RWPE1 (cell line): ENCODE measurements at places on chromosomes 5 and 9.
A peak's percentile ranks its signal among the peaks of the same experiment; 100 is the strongest.

DNA sequence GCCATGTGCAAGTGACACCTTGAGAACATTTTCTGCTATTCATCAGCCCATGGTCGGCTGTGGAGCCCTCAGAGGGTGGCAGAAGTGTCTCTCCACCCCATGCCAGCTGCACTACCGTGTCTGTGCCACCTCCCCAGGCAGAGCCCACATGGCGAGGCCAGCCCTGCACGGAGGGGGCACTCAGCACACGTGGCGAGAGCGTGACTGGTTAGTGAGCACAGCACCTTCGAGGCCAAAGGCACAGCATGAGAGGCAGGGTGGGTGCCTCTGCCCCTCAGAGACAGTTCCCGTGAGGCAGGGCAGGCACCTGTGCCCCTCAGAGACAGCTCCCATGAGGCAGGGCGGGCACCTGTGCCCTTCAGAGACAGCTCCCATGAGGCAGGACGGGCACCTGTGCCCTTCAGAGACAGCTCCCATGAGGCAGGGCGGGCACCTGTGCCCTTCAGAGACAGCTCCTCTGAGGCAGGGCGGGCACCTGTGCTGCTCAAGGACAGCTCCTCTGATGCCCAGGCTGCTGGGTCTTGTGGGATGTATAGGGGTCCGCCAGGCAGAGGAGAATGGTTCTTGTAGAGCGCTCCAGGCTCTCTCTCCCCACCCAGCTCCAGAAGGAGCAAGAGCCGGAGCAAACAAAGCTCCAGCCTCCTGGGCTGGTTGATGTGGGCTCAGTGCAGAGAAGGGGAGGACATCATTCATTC, 179.8 kb upstream of the PPP1R26 start:
- no peak for DNase-seq

GRCh38 chr5:86748538-86749105, 130.9 kb downstream of the COX7C start:
- DNase-seq = peak; percentile 5

GRCh38 chr9:120177121-120177520, 402.8 kb downstream of the CDK5RAP2 start:
- DNase-seq = no peak

DNA sequence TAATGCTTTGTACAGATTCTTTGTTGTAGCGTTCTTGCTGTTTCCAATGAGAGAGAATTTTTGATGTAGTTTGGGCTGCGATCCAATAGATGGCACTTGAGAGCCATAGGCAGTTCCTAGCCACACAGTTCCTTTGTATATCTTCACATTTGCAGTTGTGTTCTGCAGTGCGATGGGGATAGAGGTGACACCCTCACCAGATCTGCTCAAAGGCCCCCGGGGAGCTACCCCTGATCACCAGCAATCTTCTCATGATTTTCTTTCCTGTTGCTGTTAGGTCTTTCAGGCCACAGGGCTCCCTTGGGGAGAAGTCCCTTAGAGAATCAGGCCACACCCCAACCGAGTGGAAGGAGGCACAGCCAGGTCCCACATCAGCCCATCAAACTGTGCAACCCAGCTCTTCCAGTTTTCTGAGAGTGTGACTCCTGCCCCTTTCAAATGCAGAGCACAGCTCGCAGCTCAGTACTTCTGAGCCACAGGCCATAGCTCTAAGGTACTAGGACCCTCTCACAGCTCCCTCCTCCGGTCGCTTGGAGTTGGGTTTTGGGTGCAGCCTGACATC, 353.7 kb downstream of the SLCO4C1 start:
- peak; percentile 8 for DNase-seq

GRCh38 chr5:165502893-165503691, 1997.7 kb downstream of the MAT2B start:
- no peak for DNase-seq

DNA sequence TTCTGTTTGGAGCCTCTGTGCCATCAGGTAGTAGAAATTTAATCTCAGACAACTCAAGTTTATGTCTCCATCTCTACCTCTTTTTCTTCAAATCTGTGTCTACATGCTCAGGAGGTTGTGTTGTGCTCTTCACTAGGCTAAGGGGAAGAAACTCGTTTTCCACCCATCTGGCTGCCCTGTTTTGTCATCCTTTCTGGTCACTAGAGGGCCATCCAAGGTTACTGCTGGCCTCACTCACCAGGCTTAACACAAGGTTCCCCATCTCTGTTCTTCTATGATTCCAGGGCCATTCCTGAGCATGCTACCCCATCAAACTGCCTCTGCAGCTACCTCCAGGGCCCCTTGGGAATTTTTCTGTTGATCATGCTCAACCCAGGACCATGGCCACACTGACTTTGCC, 213.3 kb upstream of the FBXL7 start:
- no peak for DNase-seq

DNA sequence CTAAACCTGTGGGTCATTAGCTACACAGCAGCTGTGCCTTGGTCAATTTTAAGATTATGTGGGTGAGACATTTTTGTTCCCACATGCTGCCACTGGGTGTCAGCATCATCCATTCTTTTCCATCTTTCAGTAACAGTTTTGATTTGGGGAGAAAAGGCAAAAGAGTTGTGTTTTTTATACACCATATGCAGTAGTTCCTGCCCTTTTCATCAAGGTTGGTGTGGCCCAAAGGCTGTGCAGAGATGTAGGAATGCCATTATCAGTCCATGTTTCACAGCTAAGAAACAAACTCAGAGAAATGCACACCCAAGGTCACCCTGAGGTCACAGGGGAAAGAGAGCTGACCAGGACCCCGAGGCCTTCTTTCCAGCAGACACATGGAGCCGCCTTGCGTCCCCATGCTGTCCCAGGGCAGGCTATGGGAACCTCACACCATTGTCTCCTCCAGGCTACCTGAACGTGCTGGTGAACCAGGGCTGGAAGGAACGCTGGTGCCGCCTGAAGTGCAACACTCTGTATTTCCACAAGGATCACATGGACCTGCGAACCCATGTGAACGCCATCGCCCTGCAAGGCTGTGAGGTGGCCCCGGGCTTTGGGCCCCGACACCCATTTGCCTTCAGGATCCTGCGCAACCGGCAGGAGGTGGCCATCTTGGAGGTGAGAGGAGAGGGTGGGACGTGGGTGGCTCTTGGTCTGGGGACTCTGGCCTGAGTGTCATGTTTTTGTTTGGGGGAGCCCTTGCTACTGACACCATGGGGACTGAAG, 27.8 kb upstream of the GRPEL2 start:
- DNase-seq = peak; percentile 75

GRCh38 chr5:106303911-106304310, 1366.8 kb downstream of the EFNA5 start:
- no peak for DNase-seq

DNA sequence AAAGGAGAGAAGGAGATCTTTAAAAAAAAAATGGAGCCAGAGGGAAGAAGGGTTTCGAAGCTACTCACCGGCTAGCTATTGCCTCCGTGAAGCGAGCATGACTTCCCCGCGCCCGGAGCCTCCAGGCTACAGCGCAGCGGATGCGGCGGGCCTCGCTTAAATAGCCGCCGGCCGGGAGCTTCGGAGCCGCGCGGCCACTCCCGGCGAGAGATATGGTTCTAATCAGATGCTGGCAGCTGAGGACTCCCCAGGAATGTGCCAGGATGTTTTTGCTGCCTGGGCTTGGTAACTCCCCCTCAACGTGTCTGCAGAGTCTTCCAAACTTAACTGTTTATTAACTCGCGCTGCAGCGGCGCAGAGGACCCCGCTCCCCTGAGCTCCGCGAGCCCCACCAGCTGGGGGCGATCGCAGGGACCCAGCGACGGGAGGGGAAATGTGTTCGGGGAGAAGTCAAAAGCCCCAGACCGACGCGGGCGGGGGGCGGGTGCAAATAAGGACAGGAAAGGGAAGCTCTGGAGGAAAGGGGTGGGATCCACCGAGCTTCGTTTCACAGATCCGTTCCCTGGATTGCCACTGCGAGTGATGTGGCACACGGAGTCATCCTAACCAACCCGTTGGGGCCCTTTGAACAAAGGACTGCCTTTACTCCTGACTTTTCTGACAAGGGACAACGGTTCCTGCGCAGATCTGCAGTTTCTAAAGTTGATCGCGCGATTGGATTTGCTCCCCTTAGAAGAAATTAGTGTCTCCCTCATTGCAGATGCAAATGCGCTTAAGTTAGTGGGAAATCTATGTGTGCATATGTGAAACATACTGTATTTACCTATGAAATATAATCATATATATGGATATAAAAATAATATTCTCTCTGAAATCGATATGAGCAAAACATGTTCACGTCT, at the start of gene DAB2:
Gene DAB2 (minus strand): TSS at position 245 of the 902 bp plus-strand sequence. CDS start 30,660 bp downstream, outside the sequence.
- peak; percentile 61 for DNase-seq

GRCh38 chr5:172777881-172778814, 7.2 kb upstream of the DUSP1 start:
- DNase-seq = peak; percentile 93
